ENCODE measurements at places on chromosomes 4 and X.

GRCh38 chrX:30039768-30040167 is 175.6 kb upstream of the MAGEB2 start:
- no peaks in the 10 kb centered on the region for H3K27me3 ChIP-seq
- H3K4me3 ChIP-seq = no peak overlapping the region
- no peaks in the 10 kb centered on the region for H3K4me1 ChIP-seq
- no peaks in the 10 kb centered on the region for H3K36me3 ChIP-seq

DNA sequence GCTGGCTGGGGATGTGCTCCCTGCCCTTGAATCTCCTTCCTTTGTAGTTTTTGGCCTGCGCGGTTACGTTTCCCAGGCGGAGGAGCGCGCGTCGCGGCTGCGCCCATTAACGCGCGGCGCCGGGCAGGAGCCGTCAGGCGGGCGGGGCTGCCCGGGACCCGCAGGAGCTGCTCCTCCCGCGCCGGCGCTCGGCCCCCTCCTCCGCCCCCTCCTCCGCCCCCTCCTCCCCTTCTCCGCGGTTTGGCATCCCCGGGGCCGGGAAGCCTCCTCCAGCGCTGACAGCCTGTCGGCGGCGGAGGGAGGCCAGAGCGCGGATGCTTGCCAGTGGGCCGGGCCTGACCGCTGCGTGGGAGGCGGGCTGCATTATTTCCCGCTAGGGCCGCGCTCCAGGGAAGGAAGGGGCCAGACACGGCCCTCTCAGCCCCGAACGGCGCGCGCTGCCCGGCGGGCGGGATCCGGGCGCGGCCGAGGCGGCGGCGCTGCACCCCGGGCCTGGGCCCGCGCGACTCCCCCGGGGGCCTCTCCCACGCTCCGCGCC is at the start of gene DCLK2:
Gene DCLK2 (plus strand): TSS at position 405 of the 538 bp plus-strand sequence. CDS start 583 bp downstream, outside the sequence.
- peaks cover 59% of the 10 kb centered on the region for H3K27me3 ChIP-seq
- no peaks in the 10 kb centered on the region for H3K36me3 ChIP-seq
- no peak within 1 kb of the TSS for H3K27ac ChIP-seq
- H3K4me3 ChIP-seq = peak within 1 kb of the TSS; percentile 62
- peaks cover 5% of the 10 kb centered on the region for H3K4me1 ChIP-seq
- no peak for DNase-seq

DNA sequence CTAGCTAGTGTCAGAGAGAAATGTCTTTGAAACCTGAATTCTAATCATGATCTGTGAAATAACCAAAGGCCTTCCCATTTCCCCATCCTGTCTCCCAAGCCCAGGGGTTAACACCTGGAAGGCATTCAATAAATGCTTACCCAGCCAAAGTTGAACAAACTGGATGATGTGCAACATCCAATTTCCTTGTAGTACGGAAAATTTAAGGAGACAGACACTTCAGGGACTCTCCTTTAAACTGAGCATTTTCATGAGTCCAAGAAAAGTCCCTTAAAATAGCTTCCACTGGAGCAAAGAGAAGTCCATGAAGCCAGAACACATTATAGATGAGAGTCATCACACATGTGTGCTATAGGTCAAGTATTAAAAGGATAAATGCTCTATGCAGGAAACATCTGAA is 271.2 kb downstream of the RAB28 start:
- H3K36me3 ChIP-seq = no peaks in the 10 kb centered on the region
- no peak overlapping the region for H3K27ac ChIP-seq
- no peak overlapping the region for H3K4me3 ChIP-seq
- H3K4me1 ChIP-seq = no peaks in the 10 kb centered on the region
- no peak for DNase-seq
- H3K27me3 ChIP-seq = no peaks in the 10 kb centered on the region

- no peaks in the 10 kb centered on the region for H3K36me3 ChIP-seq
- H3K4me3 ChIP-seq = no peak overlapping the region
Measured at GRCh38 chr4:39587881-39588280, 50.8 kb downstream of the SMIM14 start.

- no peak for DNase-seq
- no peak overlapping the region for H3K27ac ChIP-seq
- peaks cover 22% of the 10 kb centered on the region for H3K27me3 ChIP-seq
- H3K4me1 ChIP-seq = peaks cover 10% of the 10 kb centered on the region
- no peak overlapping the region for H3K4me3 ChIP-seq
- no peaks in the 10 kb centered on the region for H3K36me3 ChIP-seq
Measured at GRCh38 chr4:144357975-144358374, 217.5 kb upstream of the GYPA start.

GRCh38 chr4:183637461-183637860 is 21.5 kb downstream of the RWDD4 start:
- no peak overlapping the region for H3K27ac ChIP-seq
- peaks cover 12% of the 10 kb centered on the region for H3K36me3 ChIP-seq
- H3K4me3 ChIP-seq = no peak overlapping the region
- no peak for DNase-seq
- peaks cover 4% of the 10 kb centered on the region for H3K27me3 ChIP-seq

- H3K4me1 ChIP-seq = no peaks in the 10 kb centered on the region
- no peak overlapping the region for H3K27ac ChIP-seq
- H3K4me3 ChIP-seq = no peak overlapping the region
- no peaks in the 10 kb centered on the region for H3K27me3 ChIP-seq
Measured at GRCh38 chr4:25817059-25817681, 45.6 kb downstream of the SEL1L3 start.

DNA sequence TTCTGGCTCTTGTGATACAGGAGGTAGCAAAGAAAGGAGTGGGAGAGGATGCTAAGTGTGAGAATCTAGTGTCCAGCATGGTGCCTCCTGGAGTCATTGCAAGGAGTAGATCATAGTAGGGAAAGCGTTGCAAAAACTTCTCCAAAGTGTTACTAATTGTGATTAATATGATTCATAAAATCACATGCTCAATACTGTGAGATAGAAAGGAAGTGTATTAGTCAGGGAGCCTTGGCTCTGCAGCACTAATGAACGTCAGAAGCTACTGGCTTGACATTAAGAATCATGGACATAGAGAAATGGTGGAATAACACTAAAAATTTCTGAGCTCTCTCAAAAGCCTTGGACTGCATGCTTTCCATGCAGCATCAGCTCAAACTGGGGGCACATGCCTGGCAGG is 299.1 kb downstream of the EVC2 start:
- H3K27ac ChIP-seq = no peak overlapping the region
- no peak for DNase-seq
- H3K4me3 ChIP-seq = no peak overlapping the region
- H3K27me3 ChIP-seq = no peaks in the 10 kb centered on the region
- H3K36me3 ChIP-seq = no peaks in the 10 kb centered on the region

DNA sequence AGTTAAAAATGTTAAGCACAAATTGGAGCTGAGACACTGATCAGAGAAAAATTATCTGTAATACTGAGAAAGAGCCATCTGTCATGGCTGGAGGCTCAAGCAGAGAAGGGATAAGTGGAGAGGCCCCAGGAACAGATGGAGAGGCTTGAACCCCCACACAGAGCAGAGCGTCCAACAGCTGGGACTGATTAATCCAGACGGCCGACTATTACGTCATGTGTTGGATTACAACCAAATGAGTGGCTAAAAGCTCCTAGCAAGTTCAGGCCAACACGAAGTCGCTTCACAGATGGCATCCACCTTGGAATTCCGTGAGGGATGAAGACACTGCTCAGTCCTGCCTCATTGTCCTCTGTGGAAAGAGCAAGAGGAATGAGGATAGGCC is 57.7 kb upstream of the ATXN3L start:
- H3K4me3 ChIP-seq = no peak overlapping the region
- H3K4me1 ChIP-seq = peaks cover 36% of the 10 kb centered on the region
- peak overlapping the region; percentile 11 for H3K27ac ChIP-seq
- no peaks in the 10 kb centered on the region for H3K27me3 ChIP-seq
- DNase-seq = no peak

- H3K4me3 ChIP-seq = no peak overlapping the region
- H3K4me1 ChIP-seq = no peaks in the 10 kb centered on the region
- DNase-seq = no peak
- no peak overlapping the region for H3K27ac ChIP-seq
Measured at GRCh38 chrX:133005616-133006015, 47.2 kb upstream of the HS6ST2 start.

DNA sequence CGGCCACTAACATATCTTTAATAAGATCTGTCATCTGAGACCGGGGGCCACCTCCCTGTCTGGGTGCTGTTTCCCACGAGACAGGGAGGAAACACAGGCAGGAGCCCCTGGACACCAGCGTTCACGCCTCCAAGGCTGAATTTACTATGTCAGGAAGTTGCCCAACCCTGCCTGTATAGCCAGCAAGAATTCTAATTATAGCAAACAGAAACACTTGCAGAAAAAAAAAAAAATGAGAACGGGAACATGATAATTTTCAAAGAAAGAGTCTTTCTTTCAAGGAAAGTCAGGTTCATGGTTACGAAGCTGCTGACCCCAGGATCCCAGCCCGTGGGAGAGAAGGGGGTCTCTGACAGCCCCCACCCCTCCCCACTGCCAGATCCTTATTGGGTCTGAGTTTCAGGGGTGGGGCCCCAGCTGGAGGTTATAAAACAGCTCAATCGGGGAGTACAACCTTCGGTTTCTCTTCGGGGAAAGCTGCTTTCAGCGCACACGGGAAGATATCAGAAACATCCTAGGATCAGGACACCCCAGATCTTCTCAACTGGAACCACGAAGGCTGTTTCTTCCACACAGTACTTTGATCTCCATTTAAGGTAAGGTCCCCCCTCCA is at the start of gene IL3RA:
Gene IL3RA (plus strand): TSS at position 455 of the 613 bp plus-strand sequence. CDS start 4,981 bp downstream, outside the sequence.
- peak within 1 kb of the TSS; percentile 85 for H3K4me3 ChIP-seq
- DNase-seq = peak; percentile 48
- peaks cover 26% of the 10 kb centered on the region for H3K4me1 ChIP-seq
- H3K27me3 ChIP-seq = no peaks in the 10 kb centered on the region
- peaks cover 43% of the 10 kb centered on the region for H3K36me3 ChIP-seq

DNA sequence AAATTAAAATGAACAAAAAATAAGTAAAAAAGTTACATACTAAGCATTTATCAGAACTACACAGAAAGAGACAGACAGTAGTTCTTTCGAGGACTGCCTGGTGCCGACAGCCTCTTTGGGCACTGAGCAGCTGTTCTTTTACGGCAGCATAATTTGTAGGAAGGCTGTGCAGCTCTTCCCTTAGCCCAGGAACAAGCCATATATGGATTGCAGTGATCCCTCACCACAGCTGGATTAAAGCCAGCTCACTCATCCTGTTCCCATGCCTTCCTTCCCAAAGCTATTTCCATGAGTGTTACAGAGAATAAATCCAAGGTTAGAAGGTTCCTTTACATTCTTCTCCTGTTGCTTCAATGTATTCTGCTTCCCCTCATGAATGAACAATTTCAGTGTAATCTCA is 71.7 kb downstream of the DDX60L start:
- no peaks in the 10 kb centered on the region for H3K4me1 ChIP-seq
- no peaks in the 10 kb centered on the region for H3K27me3 ChIP-seq
- peaks cover 9% of the 10 kb centered on the region for H3K36me3 ChIP-seq
- H3K27ac ChIP-seq = no peak overlapping the region
- no peak overlapping the region for H3K4me3 ChIP-seq

DNA sequence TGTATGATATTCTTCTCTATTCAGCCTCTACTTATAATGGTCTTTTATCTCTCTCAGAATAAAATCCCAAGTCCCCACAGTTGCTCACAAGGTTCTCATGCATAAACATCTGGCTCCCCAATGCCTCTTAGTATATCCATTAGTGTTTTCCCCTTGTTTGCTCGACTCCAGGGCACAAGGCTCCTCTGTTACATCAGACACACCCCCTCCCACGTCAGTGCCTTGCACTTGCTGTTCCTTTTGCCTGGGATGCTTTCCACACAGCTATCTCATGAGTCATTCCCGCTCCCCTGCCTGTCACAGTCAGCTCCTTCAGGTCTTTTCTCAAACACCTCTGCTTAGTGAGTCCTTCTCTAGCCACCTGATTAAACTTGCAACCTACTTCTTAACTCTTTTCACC is 260.2 kb downstream of the IL1RAPL1 start:
- H3K4me1 ChIP-seq = no peaks in the 10 kb centered on the region
- DNase-seq = no peak
- H3K36me3 ChIP-seq = no peaks in the 10 kb centered on the region
- no peak overlapping the region for H3K4me3 ChIP-seq
- no peaks in the 10 kb centered on the region for H3K27me3 ChIP-seq

- DNase-seq = no peak
- no peaks in the 10 kb centered on the region for H3K4me1 ChIP-seq
- no peaks in the 10 kb centered on the region for H3K36me3 ChIP-seq
- H3K27ac ChIP-seq = no peak overlapping the region
- no peak overlapping the region for H3K4me3 ChIP-seq
Measured at GRCh38 chr4:183136855-183137254, 37.8 kb downstream of the WWC2 start.

DNA sequence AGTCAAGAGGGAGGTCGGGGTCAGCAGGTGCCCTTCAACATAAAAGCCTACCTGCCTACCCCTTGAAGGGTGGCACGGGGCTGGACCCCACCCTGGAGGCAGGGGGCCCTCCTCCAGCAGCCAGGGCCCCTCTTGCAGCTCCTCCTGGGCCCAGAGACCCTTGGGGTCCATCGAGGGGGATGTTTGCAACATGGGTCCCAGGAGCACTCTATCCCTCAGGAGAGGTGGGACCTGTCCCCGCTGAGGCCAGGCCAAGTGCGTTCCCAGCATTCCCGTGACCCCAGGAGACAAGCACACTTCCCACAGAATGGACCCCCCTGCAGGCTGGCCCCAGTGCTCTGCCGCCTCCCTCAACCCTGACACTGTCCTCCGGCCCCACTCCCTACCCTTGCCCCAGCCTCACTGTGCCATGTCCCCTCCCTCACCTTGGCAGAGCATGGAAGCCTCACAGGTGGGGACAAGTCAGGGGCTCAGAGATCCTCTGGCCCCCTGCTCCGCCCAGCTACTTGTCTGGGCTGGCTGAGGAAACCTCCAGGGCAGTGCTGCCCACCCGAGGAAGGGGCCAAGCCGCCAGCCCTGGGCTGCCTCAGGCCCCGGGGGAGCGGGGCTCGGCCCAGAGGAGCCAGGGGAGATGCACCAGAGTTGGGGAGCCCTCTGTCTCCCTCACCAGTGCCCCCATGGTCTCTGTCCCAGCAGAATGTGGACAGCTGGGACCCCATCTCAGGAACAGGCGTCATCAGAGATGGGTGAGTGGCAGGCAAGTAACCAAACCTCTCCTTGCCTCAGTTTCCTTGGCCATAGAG is 2.2 kb downstream of the MXD4 start:
- H3K4me1 ChIP-seq = no peaks in the 10 kb centered on the region
- H3K27me3 ChIP-seq = no peaks in the 10 kb centered on the region
- no peak overlapping the region for H3K27ac ChIP-seq
- H3K36me3 ChIP-seq = no peaks in the 10 kb centered on the region

- no peak for DNase-seq
- H3K4me3 ChIP-seq = no peak overlapping the region
- no peak overlapping the region for H3K27ac ChIP-seq
- H3K36me3 ChIP-seq = no peaks in the 10 kb centered on the region
Measured at GRCh38 chr4:149595500-149595899, 220.1 kb downstream of the IQCM start.

- no peak overlapping the region for H3K27ac ChIP-seq
- peaks cover 3% of the 10 kb centered on the region for H3K4me1 ChIP-seq
- DNase-seq = no peak
Measured at GRCh38 chr4:184298254-184298653, 80.6 kb upstream of the ENPP6 start.

DNA sequence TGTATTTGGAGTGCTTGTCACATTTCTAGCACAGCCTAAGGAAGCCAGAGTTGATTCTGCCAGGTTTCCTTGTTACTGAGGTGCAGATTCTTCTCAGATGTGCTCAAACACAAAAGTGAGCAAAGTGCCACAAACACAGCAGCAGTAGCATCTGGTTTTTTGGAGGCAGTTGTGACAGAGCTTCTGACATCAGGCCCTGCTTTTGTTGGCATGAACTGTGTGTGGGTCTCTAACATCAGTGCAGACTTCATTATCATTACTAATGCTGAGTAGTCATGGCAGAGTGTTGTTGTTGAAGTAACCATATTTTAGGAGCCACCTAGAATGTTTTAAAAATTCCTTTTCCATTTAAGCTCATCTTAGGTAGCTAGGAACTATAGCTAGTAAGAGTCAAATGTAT is 656.6 kb downstream of the ANKRD50 start:
- DNase-seq = no peak
- no peak overlapping the region for H3K27ac ChIP-seq
- no peak overlapping the region for H3K4me3 ChIP-seq
- no peaks in the 10 kb centered on the region for H3K4me1 ChIP-seq

All from activated T-helper 2 cell treated with anti-CD3 and anti-CD28 coated beads, Interferon-gamma antibody, Interleukin-2, Interleukin-4, amounts not matched to agents 10 μg/mL and 5 μg/mL and 100 μg/mL, durations not matched to agents 14 hours and 24 hours and 36 hours (primary cell).